Stimulated activated naive B cell treated with anti-CD40 and anti-IgM and Interleukin-4, amounts not matched to agents 10 μg/mL and 1 μg/mL and 100 μg/mL, for 72 hours (primary cell): ENCODE measurements at places on chromosomes 3 and 15.

- H3K27me3 ChIP-seq, result peaks cover 4% of the 10 kb centered on the region
- no peak overlapping the region for H3K27ac ChIP-seq
- H3K36me3 ChIP-seq, result no peaks in the 10 kb centered on the region
- DNase-seq, result no peak
- H3K4me3 ChIP-seq, result no peak overlapping the region
Observed at GRCh38 chr3:73294537-73294936, 233.1 kb downstream of the EBLN2 start.

DNA sequence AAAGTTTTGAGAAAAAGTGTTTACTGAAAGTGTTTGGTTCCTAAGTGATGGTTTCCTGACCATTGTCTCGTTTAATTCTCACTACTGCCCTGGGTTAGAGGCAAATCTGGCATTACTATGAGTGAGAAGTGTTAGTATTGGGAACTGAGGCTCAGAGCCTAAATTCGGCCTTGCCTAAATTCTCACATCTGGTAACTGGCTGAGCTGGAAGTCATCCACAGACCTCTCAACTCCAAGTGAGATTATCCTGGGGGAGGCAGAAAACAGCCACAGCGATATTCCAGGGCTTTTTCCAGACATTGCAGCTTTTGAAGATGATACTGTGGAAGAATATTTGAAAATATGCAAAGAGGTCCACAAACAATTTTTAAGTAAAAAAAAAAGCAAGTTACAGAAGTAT, 85.1 kb upstream of the TRA2B start:
- no peak for DNase-seq
- H3K27me3 ChIP-seq, result peaks cover 15% of the 10 kb centered on the region
- H3K4me1 ChIP-seq, result no peaks in the 10 kb centered on the region
- H3K27ac ChIP-seq, result no peak overlapping the region

- H3K36me3 ChIP-seq, result no peaks in the 10 kb centered on the region
- no peaks in the 10 kb centered on the region for H3K27me3 ChIP-seq
- no peak overlapping the region for H3K27ac ChIP-seq
Observed at GRCh38 chr15:87930457-87930856, 326.1 kb downstream of the NTRK3 start.

- H3K27me3 ChIP-seq, result no peaks in the 10 kb centered on the region
- H3K4me1 ChIP-seq, result peaks cover 78% of the 10 kb centered on the region
- peak overlapping the region; percentile 85 for H3K27ac ChIP-seq
- peaks cover 7% of the 10 kb centered on the region for H3K36me3 ChIP-seq
- DNase-seq, result peak; percentile 69
- peak overlapping the region; percentile 62 for H3K4me3 ChIP-seq
Observed at GRCh38 chr3:143529018-143529478, 319.2 kb downstream of the SLC9A9 start.

DNA sequence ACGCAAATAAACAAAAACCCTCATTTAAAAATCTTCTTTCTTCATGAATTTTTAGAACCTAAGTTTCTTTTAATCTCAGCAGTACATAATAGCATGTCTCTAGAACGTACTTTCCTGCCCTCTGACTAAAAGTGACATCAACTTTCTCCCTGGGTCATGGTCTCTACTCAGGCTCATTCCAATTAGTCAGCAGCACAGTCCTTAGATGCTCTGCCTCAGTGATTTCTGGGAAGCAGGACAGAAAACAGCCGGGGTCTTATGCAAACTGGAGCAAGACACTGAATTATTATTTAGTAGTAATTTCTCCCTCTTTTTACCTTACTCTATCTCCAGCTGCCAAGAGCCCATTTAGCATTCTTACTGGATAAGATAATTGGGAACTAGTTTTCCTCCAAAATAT, 365.2 kb downstream of the TUSC7 start:
- no peak for DNase-seq
- no peaks in the 10 kb centered on the region for H3K36me3 ChIP-seq
- H3K27me3 ChIP-seq, result no peaks in the 10 kb centered on the region
- H3K4me3 ChIP-seq, result no peak overlapping the region

- no peaks in the 10 kb centered on the region for H3K36me3 ChIP-seq
- no peak overlapping the region for H3K4me3 ChIP-seq
- no peaks in the 10 kb centered on the region for H3K4me1 ChIP-seq
- H3K27ac ChIP-seq, result no peak overlapping the region
Observed at GRCh38 chr3:81195478-81195877, 566.0 kb downstream of the GBE1 start.

- no peaks in the 10 kb centered on the region for H3K4me1 ChIP-seq
- H3K36me3 ChIP-seq, result no peaks in the 10 kb centered on the region
- H3K4me3 ChIP-seq, result no peak overlapping the region
- H3K27ac ChIP-seq, result no peak overlapping the region
- DNase-seq, result no peak
Observed at GRCh38 chr3:8283193-8283592, 218.4 kb upstream of the LMCD1 start.

DNA sequence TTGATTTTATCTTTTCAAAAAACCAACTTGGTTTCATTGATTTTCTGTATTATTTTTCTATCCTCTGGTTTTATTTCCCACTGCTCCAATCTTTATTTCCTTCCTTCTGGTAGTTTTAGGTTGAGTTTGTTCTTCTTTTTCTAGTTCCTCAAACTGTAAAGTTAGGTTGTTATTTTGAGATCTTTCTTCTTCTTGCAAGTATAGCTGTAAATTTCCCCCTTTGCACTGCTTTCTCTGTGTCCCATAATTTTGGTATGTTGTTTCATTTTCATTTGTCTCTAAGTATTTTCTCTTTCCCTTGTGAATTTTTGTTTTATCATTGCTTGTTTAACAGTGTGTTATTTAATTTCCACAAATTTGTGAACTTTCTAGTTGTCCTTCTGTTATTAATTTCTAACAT, 120.0 kb downstream of the PLD1 start:
- DNase-seq, result no peak
- peaks cover 7% of the 10 kb centered on the region for H3K4me1 ChIP-seq
- no peaks in the 10 kb centered on the region for H3K27me3 ChIP-seq
- H3K36me3 ChIP-seq, result no peaks in the 10 kb centered on the region
- H3K4me3 ChIP-seq, result no peak overlapping the region

DNA sequence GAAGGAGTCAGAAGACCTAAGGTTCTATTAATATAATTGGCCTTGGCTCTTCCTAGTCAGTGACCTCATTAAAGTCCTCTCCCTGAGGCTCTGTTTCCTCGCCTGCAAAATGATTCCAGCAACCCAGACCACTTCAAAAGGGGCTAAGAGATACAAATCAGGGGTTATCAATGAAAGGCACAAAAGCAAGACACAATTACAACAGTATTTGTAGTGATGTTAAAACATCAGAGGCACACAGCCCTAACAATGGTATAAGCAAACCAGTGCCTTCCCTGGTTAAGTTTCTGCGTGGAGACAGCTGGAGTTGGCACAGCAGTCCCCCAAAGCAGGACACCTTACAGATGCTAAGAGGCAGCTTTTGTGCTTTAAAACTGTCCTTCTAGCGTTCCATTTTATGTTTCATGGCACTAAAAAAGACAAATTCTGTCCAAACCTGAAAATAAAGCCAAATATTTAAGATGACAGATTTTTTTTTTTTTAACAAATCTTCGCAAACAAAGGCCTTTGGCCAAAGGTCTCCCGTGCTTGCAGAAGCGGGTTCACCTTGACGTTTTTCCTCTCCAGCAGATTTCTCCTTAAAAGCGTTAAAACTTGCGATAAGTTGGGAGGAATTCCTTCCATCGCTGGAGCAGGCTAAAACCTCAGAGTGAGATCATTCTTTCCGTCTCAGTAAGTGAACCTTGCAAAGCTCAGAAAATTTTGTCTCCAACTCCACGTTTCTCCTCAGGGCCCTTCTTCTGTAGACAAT, 999 bp downstream of the ZNF280D start:
- peaks cover 24% of the 10 kb centered on the region for H3K36me3 ChIP-seq
- H3K27me3 ChIP-seq, result no peaks in the 10 kb centered on the region
- H3K4me3 ChIP-seq, result peak overlapping the region; percentile 88
- H3K27ac ChIP-seq, result peak overlapping the region; percentile 92
- no peak for DNase-seq

- peaks cover 9% of the 10 kb centered on the region for H3K36me3 ChIP-seq
- no peak overlapping the region for H3K4me3 ChIP-seq
- peaks cover 29% of the 10 kb centered on the region for H3K4me1 ChIP-seq
- no peaks in the 10 kb centered on the region for H3K27me3 ChIP-seq
- H3K27ac ChIP-seq, result peak overlapping the region; percentile 10
- no peak for DNase-seq
Observed at GRCh38 chr3:45560281-45560971, 34.1 kb upstream of the LIMD1 start.

- H3K27me3 ChIP-seq, result peaks cover 8% of the 10 kb centered on the region
- no peak overlapping the region for H3K27ac ChIP-seq
- DNase-seq, result no peak
- H3K4me3 ChIP-seq, result no peak overlapping the region
- no peaks in the 10 kb centered on the region for H3K36me3 ChIP-seq
Observed at GRCh38 chr15:91824256-91824655, 29.3 kb upstream of the SLCO3A1 start.

- H3K27me3 ChIP-seq, result no peaks in the 10 kb centered on the region
- DNase-seq, result no peak
- H3K27ac ChIP-seq, result no peak overlapping the region
- no peaks in the 10 kb centered on the region for H3K36me3 ChIP-seq
Observed at GRCh38 chr15:36160351-36160750, 419.1 kb upstream of the CDIN1 start.

DNA sequence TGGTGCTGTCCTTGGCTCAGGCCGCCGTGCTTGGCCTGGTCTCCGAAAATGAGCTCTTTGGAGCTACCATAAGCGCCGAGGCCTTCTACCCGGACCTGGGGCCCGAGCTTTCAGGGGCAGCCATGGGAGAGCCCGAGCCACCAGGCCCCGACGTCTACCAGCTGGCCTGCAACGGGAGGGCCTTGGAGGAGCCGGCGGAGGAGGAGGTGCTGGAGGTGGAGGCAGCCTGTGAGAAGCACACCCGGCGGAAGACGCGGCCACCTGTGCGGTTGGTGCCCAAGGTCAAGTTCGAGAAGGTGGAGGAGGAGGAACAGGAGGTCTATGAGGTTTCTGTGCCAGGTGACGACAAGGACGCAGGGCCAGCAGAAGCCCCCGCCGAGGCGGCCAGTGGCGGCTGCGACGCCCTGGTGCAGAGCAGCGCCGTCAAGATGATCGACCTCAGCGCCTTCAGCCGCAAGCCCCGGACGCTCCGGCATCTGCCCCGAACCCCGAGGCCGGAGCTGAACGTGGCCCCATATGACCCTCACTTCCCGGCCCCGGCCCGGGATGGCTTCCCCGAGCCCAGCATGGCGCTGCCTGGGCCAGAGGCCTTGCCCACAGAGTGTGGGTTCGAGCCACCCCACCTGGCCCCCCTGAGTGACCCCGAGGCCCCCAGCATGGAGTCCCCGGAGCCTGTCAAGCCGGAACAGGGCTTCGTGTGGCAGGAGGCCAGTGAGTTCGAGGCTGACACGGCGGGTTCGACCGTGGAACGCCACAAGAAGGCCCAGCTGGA, 34.9 kb downstream of the IDH2 start:
- peaks cover 27% of the 10 kb centered on the region for H3K4me1 ChIP-seq
- no peak overlapping the region for H3K27ac ChIP-seq
- DNase-seq, result no peak

DNA sequence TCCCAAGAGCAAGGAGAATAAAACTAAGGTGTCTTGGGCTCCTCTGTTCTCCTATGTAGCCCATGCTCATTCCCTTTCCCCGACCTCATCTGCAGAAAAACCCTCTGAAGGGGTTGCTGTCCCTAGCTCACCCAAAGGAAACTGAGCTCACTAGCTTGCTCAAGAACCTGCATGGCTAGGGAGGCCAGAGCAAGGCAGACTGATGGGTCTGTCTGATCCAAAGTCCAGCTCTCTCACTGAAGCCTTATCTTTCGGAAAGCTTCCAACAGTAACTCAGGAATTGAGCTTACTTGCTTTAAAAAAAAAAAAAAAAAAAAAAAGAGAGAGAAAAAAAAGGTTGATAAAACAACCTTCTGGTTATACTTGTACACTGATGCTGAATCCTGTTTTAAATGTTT, 141.4 kb upstream of the TOPAZ1 start:
- DNase-seq, result no peak
- no peak overlapping the region for H3K4me3 ChIP-seq
- peaks cover 5% of the 10 kb centered on the region for H3K4me1 ChIP-seq
- no peak overlapping the region for H3K27ac ChIP-seq

- H3K27me3 ChIP-seq, result no peaks in the 10 kb centered on the region
- H3K27ac ChIP-seq, result no peak overlapping the region
- no peaks in the 10 kb centered on the region for H3K36me3 ChIP-seq
Observed at GRCh38 chr3:23405081-23405480, 202.0 kb downstream of the UBE2E2 start.

GRCh38 chr15:27491666-27492621, 521.0 kb downstream of the GABRG3 start:
- no peak overlapping the region for H3K4me3 ChIP-seq
- no peaks in the 10 kb centered on the region for H3K36me3 ChIP-seq
- no peaks in the 10 kb centered on the region for H3K27me3 ChIP-seq
- no peak overlapping the region for H3K27ac ChIP-seq
- no peak for DNase-seq
- H3K4me1 ChIP-seq, result no peaks in the 10 kb centered on the region

DNA sequence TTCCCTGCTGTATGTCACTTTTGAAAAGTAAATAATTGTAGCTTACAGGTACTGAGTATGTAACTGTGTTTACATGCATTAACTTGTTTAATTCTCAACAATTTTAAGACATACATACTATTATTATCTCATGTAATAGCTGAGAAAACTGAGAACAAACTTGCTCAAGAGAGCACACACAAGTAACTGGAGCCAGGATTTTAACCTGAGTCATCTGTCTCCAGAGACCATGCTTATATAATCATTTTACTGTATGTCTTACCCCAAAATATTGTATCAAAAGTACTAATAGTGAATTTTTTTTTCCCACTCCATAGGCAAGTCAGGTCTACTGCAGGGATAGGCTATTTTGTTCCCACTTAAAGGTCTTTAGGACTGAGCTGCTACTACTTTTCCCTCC, 95.4 kb downstream of the FEZF2 start:
- H3K27me3 ChIP-seq, result peaks cover 6% of the 10 kb centered on the region
- H3K4me1 ChIP-seq, result no peaks in the 10 kb centered on the region
- H3K4me3 ChIP-seq, result no peak overlapping the region
- H3K36me3 ChIP-seq, result no peaks in the 10 kb centered on the region

- no peak overlapping the region for H3K4me3 ChIP-seq
- no peak for DNase-seq
- H3K4me1 ChIP-seq, result no peaks in the 10 kb centered on the region
- no peaks in the 10 kb centered on the region for H3K27me3 ChIP-seq
Observed at GRCh38 chr3:65974509-65974908, 64.2 kb downstream of the MAGI1 start.

- H3K36me3 ChIP-seq, result no peaks in the 10 kb centered on the region
- H3K27me3 ChIP-seq, result no peaks in the 10 kb centered on the region
- DNase-seq, result no peak
- H3K4me1 ChIP-seq, result no peaks in the 10 kb centered on the region
- no peak overlapping the region for H3K4me3 ChIP-seq
- H3K27ac ChIP-seq, result no peak overlapping the region
Observed at GRCh38 chr3:89002191-89002590, 105.2 kb upstream of the EPHA3 start.

DNA sequence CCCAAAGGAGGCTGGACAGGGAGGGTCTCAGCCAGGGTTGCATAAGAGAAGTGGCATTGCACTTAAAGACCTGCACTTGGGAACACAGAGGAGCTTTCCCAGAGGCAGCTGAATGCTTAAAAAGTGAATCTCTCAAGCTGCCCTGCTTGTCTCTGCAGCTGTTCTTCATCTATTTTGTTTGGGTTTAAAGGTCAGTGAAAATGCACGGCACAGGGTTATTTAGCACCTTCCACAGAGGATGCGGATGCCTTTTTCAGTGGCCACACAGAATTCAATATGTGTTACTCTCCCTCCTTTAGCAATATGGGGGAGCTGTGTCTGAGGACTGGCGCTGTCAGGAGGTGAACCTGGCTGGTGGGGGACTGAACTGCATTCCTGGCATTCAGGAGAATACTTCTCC, 22.7 kb upstream of the CTNNB1 start:
- H3K27me3 ChIP-seq, result peaks cover 14% of the 10 kb centered on the region
- no peak overlapping the region for H3K27ac ChIP-seq
- DNase-seq, result no peak
- H3K36me3 ChIP-seq, result no peaks in the 10 kb centered on the region

- H3K4me3 ChIP-seq, result no peak overlapping the region
- no peak overlapping the region for H3K27ac ChIP-seq
- no peaks in the 10 kb centered on the region for H3K4me1 ChIP-seq
Observed at GRCh38 chr15:35209838-35210237, 124.7 kb upstream of the NANOGP8 start.
